ENCODE measurements at places on chromosomes 12 and 14.

- DNase-seq = no peak
These were observed 272.4 kb upstream of the RTL1 start for GRCh38 chr14:101175731-101176534.

GRCh38 chr12:108668542-108668941 lies 34.8 kb upstream of the SELPLG start:
- DNase-seq = no peak

DNA sequence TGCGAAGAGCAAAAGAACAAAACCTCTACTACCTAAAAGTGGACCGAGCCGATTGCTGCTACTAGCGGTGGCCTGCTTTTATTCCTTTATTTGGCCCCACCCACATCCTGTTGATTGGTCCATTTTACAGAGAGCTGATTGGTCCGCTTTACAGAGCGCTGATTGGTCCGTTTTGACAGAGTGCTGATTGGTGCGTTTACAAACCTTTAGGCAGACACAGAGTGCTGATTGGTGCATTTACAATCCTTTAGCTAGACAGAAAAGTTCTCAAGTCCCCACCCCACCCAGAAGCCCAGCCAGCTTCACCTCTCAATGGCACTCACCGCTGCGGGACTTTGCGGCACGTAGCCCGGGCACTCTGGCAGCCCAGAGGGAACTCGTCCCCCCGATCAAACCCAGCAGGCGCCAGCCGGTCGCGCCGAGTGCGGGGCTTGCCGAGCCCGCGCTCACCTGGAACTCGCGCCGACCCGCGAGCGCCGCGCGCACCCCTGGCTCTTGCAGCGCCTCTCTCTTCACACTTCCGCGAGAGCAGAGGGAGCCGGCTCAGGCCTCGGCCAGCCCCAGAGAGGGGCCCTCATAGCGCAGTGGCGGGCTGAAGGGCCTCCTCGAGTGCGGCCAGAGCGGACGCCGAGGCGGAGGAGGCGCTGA lies 8.7 kb upstream of the FGD4 start:
- DNase-seq = no peak

DNA sequence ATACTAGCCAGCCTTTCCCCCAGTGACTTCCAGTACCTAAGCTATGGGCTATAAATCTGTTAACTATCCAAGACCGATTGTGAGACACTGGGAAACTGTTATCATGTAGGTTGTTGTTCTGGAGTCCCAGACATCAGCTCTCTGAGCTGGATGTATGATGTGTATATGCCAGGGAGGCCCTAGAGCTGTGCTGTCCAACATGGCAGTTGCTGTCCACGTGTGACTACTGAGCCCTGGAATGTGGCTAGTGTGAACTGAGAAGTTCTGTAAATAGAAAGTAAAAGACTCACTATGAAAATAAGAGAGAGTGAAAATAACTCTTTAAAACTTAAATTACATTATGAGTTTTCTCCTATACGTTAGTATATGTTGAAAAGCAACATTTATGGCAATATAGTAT lies 755.8 kb upstream of the FBXO33 start:
- DNase-seq = no peak

- no peak for DNase-seq
These were observed 403.7 kb downstream of the SLC6A15 start for GRCh38 chr12:84508851-84509260.

DNA sequence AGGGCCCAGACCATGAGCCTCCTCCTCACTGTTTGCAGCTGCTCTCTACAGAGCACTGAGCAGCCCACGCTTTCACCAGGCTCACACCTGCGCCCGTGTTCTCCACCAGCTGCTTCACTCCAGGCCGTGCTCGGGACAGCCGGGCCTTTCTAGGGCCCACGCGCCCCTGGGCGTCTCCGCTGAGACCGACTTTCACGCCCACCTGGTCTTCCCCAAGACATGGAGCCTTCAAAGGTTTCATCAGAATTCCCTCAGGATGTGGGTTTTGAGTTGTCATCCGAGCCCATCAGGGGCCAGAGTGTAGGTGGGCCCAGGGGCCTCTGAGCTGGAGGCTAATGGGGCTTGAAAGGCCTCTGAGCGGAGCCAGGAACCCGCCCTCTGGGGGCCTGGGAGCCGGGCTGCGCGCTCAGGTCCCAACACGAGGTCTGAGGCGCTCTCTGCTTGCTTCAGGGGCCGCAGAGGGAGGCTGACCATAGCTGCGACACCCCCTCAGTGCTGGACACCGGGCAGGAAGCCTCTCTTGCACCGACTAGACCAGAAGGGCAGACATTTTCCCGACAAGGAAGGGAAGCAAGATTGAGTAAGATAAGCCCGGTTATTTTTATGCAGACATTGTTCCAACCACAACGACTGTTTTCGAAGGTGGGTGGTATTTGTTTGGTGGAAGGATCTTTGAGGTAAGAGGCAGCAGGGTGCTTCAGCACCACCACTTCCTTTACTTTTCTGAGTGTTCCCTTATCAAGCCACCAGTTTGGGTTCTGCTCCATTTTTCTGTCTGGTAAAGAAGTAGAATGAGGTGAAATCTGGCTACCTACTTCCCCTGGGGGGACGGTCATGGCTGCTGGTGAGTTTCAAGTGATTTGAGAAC lies 125.0 kb upstream of the FUT8 start:
- no peak for DNase-seq

DNA sequence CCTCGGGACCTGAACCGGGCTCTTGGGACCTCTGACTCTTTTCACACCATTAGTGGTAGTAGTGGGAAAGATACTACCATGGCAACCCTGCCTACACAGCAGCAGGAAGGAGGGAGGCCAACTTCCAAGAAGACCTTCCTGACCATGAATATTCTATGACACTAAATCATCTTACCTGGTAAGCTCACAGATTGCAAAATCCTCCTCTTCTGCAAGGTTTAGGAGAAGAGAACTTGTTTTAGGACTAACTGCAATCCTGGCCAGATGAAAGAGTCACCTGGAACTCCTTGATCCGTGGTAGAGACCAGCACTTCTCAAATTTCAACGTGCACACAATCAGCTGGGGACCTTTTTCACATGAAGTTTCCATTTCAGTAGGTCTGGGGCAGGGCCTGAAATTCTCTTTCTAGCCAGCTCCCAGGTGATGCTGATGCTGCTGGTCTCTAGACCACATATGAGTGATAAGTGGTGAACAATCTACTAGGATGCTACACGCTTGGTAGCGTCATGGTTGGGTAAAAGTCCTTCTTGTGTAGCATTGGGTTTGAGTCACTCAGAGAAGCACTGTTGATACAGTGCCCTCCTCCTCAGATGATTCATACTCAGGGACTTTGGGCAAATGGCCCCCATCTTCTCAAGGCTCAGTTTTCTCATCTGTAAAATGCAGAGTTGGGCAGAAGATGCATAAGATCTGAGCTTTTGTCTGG lies 35.6 kb upstream of the FICD start:
- DNase-seq = no peak

DNA sequence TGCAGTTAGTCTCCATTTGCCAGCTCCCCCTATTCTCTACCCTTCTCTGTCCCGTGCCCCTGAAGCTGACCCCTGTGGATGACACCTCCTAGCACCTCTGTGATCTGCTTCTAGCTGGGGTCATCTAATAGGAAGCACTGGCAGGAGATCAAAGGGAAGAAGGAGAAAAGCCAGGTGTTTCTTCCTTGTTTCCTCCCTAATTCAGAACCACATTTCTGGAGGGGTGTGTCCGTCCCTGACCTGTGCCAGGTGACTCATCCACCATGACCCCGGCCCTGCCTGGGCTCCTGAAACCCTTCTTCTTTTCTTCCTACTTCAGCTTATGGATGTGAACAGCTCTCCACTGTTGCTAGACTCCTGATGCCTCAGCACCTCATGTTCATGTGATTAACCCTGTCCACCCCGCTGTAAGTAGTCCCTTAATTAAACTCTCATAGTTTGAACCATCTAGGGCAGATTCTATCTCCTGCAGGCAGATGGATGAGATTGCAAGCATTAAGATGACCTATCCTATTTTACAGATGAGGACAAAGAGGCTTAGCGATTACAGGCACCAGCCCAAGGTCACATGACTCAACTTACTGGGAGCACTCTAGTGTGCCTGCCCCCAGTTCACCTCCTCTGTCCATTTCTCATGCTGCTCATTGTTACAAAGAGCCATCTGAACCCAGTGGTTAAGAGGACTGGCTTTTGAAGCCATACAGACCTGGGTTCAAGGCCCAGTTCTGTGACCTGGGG lies 770.5 kb downstream of the MED13L start:
- DNase-seq = no peak

GRCh38 chr12:111761099-111761498 lies 5.6 kb upstream of the ALDH2 start:
- DNase-seq = no peak

- DNase-seq = no peak
These were observed 235.5 kb downstream of the AKAP6 start for GRCh38 chr14:32564596-32564995.

- no peak for DNase-seq
These were observed 23.0 kb downstream of the EML1 start for GRCh38 chr14:99816217-99816616.

DNA sequence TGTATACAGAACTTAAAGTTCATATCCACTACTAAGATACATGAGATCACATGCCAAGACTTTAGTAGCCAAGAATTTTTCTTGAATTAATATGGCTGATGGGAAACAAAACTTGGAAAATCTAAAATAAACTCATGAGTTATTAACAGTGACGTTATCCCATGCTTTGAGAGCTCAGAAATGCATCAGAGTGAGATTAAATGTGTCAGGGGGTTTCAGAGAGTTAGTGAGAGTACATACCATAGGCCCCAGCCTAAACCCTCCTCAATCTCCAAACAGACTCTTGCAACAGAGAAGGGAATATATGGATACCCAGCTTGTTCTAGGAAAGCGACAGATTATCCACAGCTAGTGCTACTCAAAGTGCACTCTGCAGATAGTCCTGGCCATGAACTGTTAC lies 19.3 kb downstream of the SLC35F4 start:
- DNase-seq = no peak

Measured in NCI-H1436 (cell line).